Testis (tissue), 5 donors: ENCODE measurements at places on chromosomes 5 and 9.

GRCh38 chr5:77333036-77333435 lies 122.6 kb downstream of the PDE8B start:
- no peak overlapping the region for H3K27ac ChIP-seq
- DNase-seq = no peak
- no peak overlapping the region for H3K4me3 ChIP-seq
- H3K27me3 ChIP-seq = no peaks in the 10 kb centered on the region

DNA sequence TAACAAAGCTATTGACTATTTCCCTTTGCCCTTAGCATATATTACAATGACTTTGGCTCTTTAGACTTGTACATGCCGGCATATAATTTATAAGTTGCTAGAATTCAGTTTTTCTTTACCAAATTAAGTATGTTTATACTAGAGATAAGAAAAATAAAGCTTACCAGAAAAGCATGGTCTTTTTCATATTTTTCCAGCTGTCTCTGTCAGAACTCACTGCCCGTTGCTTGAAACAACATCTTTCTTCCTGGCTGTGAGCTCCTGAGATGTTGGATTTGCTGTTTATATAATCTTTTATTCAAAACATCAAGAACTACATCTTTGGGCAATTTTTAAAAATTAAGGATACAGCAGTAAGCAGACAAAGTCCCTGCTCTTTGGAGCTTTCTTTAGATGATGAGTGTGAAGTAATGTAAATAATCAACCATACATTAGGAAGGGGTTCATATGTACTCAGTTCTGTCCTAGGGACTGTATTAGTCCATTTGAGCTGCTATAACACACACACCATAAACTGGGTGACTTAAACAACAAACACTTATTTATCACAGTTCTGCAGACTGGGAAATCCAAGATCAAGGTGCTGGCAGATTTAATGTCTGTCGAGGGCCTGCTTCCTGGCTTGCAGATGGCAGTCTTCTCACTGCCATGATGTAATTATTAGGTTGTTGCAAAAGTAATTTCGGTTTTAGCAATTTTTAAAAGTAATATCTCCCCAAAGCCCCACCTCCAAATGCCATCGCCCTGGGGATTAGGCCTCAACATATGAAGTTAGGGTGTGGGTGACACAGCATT lies 45.4 kb upstream of the RANBP3L start:
- DNase-seq = no peak
- H3K36me3 ChIP-seq = no peaks in the 10 kb centered on the region
- H3K27ac ChIP-seq = no peak overlapping the region
- H3K4me1 ChIP-seq = no peaks in the 10 kb centered on the region

DNA sequence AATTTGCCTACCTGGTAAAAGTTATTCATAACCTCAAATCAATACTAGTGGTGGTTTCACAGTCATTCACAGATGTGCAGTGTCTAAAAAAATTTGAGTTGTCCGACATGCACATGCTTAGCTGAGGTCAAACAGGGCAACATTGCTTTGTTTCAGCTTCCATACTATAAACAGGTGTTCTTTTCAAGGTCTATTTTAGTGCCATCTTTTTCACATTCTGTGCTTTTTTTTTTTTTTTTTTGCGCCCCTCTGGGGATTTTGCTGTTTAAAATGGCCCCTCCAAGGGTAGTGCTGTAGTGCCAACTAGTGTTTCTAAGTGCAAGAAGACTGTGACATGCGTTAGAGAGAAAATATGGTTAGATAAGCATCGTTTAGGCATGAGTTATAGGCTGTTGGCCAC lies 14.5 kb downstream of the PHAX start:
- DNase-seq = no peak
- H3K27me3 ChIP-seq = no peaks in the 10 kb centered on the region
- H3K36me3 ChIP-seq = no peaks in the 10 kb centered on the region
- no peak overlapping the region for H3K27ac ChIP-seq
- H3K4me1 ChIP-seq = no peaks in the 10 kb centered on the region

DNA sequence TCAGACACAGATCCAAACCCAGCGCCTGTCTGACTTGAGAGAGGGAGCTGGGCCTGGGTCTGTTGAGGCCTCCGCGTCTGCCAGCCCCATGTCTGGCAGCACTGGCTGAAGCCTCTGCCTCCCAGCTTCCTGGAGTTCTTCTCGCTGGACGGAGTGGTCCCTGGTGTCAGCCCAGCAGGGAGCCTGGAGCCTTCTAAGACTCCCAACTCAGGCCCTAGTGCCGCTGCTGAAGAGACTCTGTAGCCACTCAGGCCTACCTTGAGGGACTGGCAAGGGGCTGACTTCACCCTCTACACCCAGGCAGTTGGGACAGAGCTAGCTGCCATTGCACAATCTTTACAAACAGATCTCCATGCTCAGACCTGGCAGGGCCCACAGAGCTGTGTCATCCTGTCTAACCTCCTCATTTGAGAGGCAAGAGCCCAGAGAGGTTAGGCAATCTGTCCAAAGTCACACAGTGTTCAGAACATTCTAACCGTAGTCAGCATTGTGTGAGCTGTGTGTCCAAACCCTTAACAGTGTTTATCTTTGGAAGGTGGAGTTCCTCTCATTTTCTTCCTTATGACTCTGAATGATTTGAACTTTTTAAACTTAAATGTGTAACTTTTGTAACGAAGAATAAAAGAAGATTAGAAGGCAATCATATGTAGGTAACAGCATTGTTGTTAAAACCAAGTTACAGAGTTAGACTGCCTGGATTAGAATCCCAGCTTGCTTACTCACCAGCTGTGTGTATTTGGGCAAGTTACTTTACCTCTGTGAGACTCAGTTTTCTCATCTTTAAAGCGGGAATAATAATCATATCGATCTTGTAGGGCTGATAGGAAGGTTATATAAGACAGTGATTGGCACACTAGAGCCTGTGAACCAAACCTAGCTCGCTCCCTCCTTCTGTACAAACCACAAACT lies 4.6 kb upstream of the DUSP1 start:
- no peak for DNase-seq
- no peak overlapping the region for H3K27ac ChIP-seq
- no peaks in the 10 kb centered on the region for H3K27me3 ChIP-seq
- H3K4me1 ChIP-seq = peaks cover 32% of the 10 kb centered on the region
- H3K4me3 ChIP-seq = no peak overlapping the region
- no peaks in the 10 kb centered on the region for H3K36me3 ChIP-seq

- peaks cover 13% of the 10 kb centered on the region for H3K4me1 ChIP-seq
- H3K36me3 ChIP-seq = no peaks in the 10 kb centered on the region
- H3K4me3 ChIP-seq = no peak overlapping the region
- H3K27ac ChIP-seq = peak overlapping the region; percentile 21
These were observed 441.8 kb upstream of the RIOK2 start for GRCh38 chr5:97624886-97625285.

GRCh38 chr5:170312666-170313065 lies 15.1 kb upstream of the LCP2 start:
- peaks cover 40% of the 10 kb centered on the region for H3K4me1 ChIP-seq
- H3K27ac ChIP-seq = no peak overlapping the region
- DNase-seq = no peak
- H3K36me3 ChIP-seq = no peaks in the 10 kb centered on the region
- H3K4me3 ChIP-seq = no peak overlapping the region
- H3K27me3 ChIP-seq = no peaks in the 10 kb centered on the region

- H3K27me3 ChIP-seq = no peaks in the 10 kb centered on the region
- H3K36me3 ChIP-seq = no peaks in the 10 kb centered on the region
- H3K4me1 ChIP-seq = no peaks in the 10 kb centered on the region
- no peak overlapping the region for H3K4me3 ChIP-seq
These were observed 89.5 kb downstream of the PHF2 start for GRCh38 chr9:93665637-93666438.

DNA sequence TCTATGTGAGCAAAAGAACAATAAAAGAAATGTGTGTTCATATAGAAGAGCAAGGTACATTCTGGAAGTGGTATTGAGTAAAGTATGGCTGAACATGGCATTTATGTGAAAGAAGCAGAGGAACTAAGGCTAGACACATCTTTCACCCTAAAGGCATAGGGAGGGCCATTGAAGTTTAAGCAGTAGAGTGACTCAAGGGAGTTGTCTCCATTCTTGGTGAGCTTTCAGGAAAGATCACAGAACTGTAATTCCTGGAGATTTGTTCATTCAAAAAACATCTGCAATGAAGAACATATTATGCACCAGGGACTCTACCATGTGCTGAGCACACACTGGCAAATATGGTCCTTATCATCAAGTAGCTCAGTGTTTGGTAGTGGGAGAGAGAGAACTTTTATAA lies 24.8 kb upstream of the HTR1A start:
- no peaks in the 10 kb centered on the region for H3K4me1 ChIP-seq
- no peak overlapping the region for H3K4me3 ChIP-seq
- no peaks in the 10 kb centered on the region for H3K27me3 ChIP-seq
- no peaks in the 10 kb centered on the region for H3K36me3 ChIP-seq
- no peak overlapping the region for H3K27ac ChIP-seq

GRCh38 chr5:79448336-79448735 lies 65.6 kb downstream of the HOMER1 start:
- no peaks in the 10 kb centered on the region for H3K4me1 ChIP-seq
- DNase-seq = no peak
- H3K27ac ChIP-seq = no peak overlapping the region
- no peak overlapping the region for H3K4me3 ChIP-seq
- H3K27me3 ChIP-seq = no peaks in the 10 kb centered on the region

GRCh38 chr9:14318934-14319580 lies 5.1 kb upstream of the NFIB start:
- H3K4me3 ChIP-seq = no peak overlapping the region
- no peak overlapping the region for H3K27ac ChIP-seq
- no peaks in the 10 kb centered on the region for H3K36me3 ChIP-seq
- peaks cover 20% of the 10 kb centered on the region for H3K4me1 ChIP-seq
- no peaks in the 10 kb centered on the region for H3K27me3 ChIP-seq

GRCh38 chr5:95178046-95178651 lies 106.7 kb downstream of the MCTP1 start:
- no peaks in the 10 kb centered on the region for H3K27me3 ChIP-seq
- DNase-seq = no peak
- no peak overlapping the region for H3K27ac ChIP-seq
- no peaks in the 10 kb centered on the region for H3K4me1 ChIP-seq
- H3K4me3 ChIP-seq = no peak overlapping the region
- H3K36me3 ChIP-seq = no peaks in the 10 kb centered on the region

DNA sequence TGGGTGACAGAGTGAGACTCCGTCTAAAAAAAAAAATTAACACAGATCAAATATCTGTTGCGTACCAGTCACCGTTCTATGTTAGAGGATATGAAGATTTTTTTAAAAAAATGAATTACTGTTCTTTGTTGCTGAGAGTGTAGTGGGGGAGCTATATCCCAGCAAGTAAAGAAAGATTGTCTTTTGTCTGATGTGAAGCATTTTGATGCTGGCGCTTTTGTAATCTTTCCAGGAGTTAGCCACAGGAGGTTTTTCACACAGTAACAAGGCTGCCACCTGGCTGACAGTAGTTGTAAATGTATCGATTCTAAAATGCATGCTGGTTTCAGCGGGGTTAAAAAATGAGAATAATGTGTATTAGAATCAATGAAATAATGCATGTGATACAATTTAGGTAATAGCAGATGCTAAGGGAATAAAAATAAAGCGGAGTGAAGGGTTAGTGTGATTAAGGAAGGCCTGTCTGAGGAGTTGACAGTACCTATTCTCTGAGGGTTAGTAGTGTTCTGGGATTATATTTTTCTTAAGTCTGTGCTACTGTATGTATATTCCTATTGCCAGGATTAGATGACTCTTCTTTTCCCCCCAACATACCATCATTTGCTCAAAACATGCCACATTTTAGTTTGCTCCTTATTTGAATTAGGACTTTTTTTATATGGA lies 3.4 kb downstream of the LMNB1 start:
- H3K27me3 ChIP-seq = no peaks in the 10 kb centered on the region
- H3K4me3 ChIP-seq = no peak overlapping the region
- DNase-seq = peak; percentile 62
- no peaks in the 10 kb centered on the region for H3K4me1 ChIP-seq

DNA sequence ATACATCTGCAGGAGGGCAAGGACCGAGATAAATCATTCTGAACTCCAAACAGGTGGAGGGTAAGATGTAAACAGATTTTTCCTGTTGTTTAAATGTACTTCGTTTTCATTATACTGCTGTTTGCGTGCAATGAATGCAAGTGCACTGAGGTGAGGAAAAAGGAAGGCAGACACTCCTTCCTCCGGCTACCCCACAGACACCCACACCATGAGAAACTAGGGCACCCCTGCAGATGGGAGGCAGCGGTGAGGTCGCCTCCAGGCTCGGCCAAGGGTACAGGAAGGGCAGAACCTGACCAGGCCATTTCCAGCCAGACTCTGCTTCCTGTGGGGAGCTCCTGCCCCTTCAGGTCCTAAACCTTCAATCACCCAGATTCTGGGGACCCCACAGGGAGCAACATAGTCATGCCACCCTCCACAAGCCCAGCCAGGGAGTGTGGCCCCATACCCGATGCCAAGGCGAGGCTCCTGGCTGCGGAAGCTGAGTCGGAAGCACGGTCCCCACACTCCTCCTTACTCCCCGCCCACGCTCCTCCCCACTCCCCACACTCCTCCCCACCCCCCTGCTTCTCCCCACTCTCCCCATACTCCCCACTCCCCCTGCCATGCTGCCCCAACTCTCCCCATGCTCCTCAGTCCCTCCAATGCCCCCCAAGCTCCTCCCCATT lies 37.1 kb downstream of the VAV2 start:
- H3K4me1 ChIP-seq = peaks cover 15% of the 10 kb centered on the region
- H3K27me3 ChIP-seq = no peaks in the 10 kb centered on the region
- H3K27ac ChIP-seq = no peak overlapping the region

- H3K4me1 ChIP-seq = no peaks in the 10 kb centered on the region
- no peaks in the 10 kb centered on the region for H3K27me3 ChIP-seq
- H3K36me3 ChIP-seq = no peaks in the 10 kb centered on the region
- no peak overlapping the region for H3K27ac ChIP-seq
These were observed 6.0 kb upstream of the ST8SIA4 start for GRCh38 chr5:100909034-100909433.

DNA sequence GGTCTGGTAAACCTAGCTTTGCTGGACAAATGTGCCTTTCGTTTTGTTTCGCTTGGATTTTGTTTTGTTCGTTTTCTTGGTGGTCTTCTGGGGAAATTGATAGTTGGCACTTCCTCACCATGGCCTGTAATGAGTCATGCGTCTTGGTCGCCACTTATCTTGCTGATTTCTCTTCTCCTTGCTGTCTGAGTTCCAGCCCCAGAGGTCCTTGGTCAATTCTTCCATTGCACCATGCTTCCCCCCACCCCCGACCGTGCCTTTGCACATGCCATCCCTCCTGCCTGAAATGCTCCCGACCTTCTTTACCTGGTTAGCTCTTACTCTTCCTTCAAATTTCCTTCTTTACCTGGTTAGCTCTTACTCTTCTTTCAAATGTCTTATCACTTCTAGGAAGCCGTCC lies 168.7 kb upstream of the MSX2 start:
- no peaks in the 10 kb centered on the region for H3K36me3 ChIP-seq
- no peaks in the 10 kb centered on the region for H3K27me3 ChIP-seq
- H3K27ac ChIP-seq = no peak overlapping the region

GRCh38 chr9:76897804-76898525 lies 7.9 kb downstream of the PRUNE2 start:
- H3K27me3 ChIP-seq = no peaks in the 10 kb centered on the region
- no peak overlapping the region for H3K27ac ChIP-seq
- no peaks in the 10 kb centered on the region for H3K4me1 ChIP-seq
- no peak overlapping the region for H3K4me3 ChIP-seq

DNA sequence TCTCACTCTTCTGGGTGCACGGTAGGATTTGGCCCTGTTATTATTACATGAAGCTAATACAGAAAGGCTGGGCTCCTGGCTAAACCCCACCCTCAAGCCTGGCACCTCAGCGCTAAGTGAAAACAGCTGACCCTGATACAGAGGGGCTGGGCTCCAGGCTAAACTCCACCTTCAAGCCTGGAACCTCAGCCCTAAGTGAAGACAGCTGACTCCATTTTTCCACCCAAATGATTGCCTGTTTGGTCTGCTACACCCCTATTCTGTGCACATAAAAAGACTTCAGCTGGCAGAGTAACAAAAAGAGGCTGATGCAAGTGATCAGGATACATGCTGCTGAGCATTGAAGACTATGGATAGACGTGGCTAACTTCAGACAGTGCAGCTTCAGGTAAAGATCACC lies 148.4 kb upstream of the CLINT1 start:
- H3K27me3 ChIP-seq = no peaks in the 10 kb centered on the region
- H3K4me1 ChIP-seq = peaks cover 3% of the 10 kb centered on the region
- no peak overlapping the region for H3K27ac ChIP-seq
- no peaks in the 10 kb centered on the region for H3K36me3 ChIP-seq
- no peak for DNase-seq
